ENCODE measurements at places on chromosomes 5 and 9.

- no peak overlapping the region for H3K4me3 ChIP-seq
- no peaks in the 10 kb centered on the region for H3K27me3 ChIP-seq
- DNase-seq = peak; percentile 35
- H3K4me1 ChIP-seq = peaks cover 25% of the 10 kb centered on the region
- peak overlapping the region; percentile 34 for H3K27ac ChIP-seq
- peaks cover 98% of the 10 kb centered on the region for H3K36me3 ChIP-seq
Measured at GRCh38 chr5:126483156-126483555, 59.9 kb downstream of the GRAMD2B start.

- no peak overlapping the region for H3K4me3 ChIP-seq
- DNase-seq = no peak
- H3K36me3 ChIP-seq = peaks cover 17% of the 10 kb centered on the region
- H3K27me3 ChIP-seq = no peaks in the 10 kb centered on the region
- H3K27ac ChIP-seq = no peak overlapping the region
Measured at GRCh38 chr5:134749415-134749814, 9.2 kb upstream of the DDX46 start.

DNA sequence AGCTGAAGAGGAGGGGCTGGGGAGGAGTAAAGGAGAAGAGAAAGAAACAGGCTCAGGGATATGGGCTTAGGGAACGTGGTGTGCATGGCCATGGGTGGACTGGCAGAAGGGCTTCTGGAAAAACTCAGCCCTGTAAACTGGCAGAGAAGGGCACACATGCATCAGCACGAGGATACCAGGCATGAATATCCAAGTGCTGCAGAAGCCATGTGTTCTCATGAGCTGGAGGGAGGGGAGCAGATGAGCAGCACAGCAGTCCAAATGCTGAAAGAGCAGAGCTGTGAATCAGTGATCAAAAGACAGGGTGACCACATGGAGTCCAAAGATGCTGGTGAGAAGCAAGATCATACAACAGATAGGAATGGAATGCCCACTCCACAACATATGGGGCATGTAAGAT lies 72.3 kb downstream of the SEMA5A start:
- DNase-seq = peak; percentile 60
- H3K27me3 ChIP-seq = no peaks in the 10 kb centered on the region

- H3K27me3 ChIP-seq = no peaks in the 10 kb centered on the region
- no peaks in the 10 kb centered on the region for H3K36me3 ChIP-seq
Measured at GRCh38 chr5:5826911-5827310, 404.4 kb downstream of the ICE1 start.

- no peaks in the 10 kb centered on the region for H3K27me3 ChIP-seq
- H3K4me3 ChIP-seq = no peak overlapping the region
- no peaks in the 10 kb centered on the region for H3K36me3 ChIP-seq
- no peak for DNase-seq
Measured at GRCh38 chr9:127941062-127941960, 3.7 kb upstream of the DPM2 start.

GRCh38 chr5:92353107-92354030 lies 970.3 kb upstream of the ARRDC3 start:
- H3K4me1 ChIP-seq = peaks cover 8% of the 10 kb centered on the region
- H3K27me3 ChIP-seq = no peaks in the 10 kb centered on the region
- peak; percentile 56 for DNase-seq

DNA sequence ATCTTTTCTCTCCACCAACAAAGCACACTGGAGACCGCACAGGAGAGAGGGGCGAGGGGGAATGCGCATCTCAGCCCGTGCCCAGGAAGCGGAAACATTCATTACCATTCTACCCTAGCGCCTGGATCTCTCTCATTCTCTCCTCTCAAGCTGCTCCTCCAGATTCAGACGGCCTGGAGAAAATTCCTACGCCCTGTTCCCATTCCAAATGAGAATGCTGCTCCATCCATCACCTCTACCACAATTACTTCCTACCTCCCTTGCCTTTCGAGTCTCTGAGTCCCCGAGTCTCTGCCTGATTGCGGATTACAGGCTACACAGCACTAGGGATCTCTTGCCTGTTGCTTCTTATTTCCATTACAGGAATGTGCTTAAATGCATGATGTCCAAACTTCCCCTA lies 6.7 kb downstream of the DDX31 start:
- DNase-seq = no peak
- H3K27me3 ChIP-seq = no peaks in the 10 kb centered on the region
- H3K36me3 ChIP-seq = peaks cover 24% of the 10 kb centered on the region
- H3K4me3 ChIP-seq = no peak overlapping the region

GRCh38 chr5:68478301-68479095 lies 262.9 kb downstream of the PIK3R1 start:
- H3K27ac ChIP-seq = 0 out of 2 replicates have a peak overlapping the region, but pooled peaks have one; percentile 25
- peak; percentile 61 for DNase-seq
- no peaks in the 10 kb centered on the region for H3K36me3 ChIP-seq
- H3K4me3 ChIP-seq = no peak overlapping the region
- peaks cover 21% of the 10 kb centered on the region for H3K4me1 ChIP-seq

GRCh38 chr5:87400305-87400899 lies 12.3 kb downstream of the CCNH start:
- H3K27ac ChIP-seq = 0 out of 2 replicates have a peak overlapping the region, but pooled peaks have one; percentile 4
- no peak overlapping the region for H3K4me3 ChIP-seq
- H3K4me1 ChIP-seq = peaks cover 9% of the 10 kb centered on the region
- H3K36me3 ChIP-seq = peaks cover 63% of the 10 kb centered on the region
- DNase-seq = peak; percentile 62

DNA sequence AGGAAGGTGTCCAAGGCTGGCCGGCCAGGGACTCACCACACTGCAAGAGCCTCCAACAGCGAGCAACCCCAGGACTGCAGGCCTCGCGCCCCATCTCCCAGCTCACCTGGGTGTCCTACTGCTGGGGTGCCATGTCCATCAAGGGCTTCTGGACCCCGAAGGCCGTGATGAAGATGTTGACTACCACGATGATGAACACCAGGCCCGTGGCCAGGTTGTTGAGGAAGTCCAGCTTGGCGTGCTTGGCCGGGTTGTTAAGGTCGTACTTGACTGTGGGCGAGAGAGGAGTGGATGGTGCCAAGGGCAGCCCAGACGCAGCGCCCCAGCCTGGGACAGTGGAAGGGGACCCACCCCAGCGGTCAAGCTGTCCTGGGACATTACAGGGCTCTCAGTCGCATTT lies 9.3 kb downstream of the NINJ1 start:
- no peak overlapping the region for H3K27ac ChIP-seq
- no peak overlapping the region for H3K4me3 ChIP-seq
- no peaks in the 10 kb centered on the region for H3K36me3 ChIP-seq
- H3K4me1 ChIP-seq = peaks cover 6% of the 10 kb centered on the region
- no peaks in the 10 kb centered on the region for H3K27me3 ChIP-seq

- peak; percentile 65 for DNase-seq
- peaks cover 70% of the 10 kb centered on the region for H3K36me3 ChIP-seq
- H3K27me3 ChIP-seq = no peaks in the 10 kb centered on the region
- H3K4me3 ChIP-seq = no peak overlapping the region
Measured at GRCh38 chr5:14408969-14409586, 172.5 kb upstream of the OTULINL start.

DNA sequence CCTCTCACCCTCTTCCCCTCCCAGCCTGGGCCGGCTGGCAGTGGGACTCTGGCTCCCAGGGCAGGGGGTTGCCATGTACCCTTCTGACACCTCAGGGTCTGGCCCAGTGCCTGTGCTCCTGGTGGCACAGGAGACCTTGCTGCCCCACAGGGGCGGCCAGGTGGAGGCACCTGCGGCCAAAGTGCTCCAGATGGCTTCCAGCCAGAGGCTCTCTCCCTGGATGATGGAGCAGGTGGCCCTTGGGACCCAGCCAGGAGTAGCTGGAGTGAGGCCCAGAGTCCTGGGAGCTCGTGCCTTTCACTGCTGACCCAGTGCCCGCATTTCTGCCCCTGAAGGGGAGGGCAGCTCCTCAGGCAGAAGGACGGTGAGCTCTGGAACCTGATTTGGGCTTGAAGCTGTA lies 87.3 kb downstream of the NTNG2 start:
- H3K27me3 ChIP-seq = peaks cover 14% of the 10 kb centered on the region
- H3K36me3 ChIP-seq = no peaks in the 10 kb centered on the region
- H3K4me1 ChIP-seq = no peaks in the 10 kb centered on the region
- DNase-seq = no peak

DNA sequence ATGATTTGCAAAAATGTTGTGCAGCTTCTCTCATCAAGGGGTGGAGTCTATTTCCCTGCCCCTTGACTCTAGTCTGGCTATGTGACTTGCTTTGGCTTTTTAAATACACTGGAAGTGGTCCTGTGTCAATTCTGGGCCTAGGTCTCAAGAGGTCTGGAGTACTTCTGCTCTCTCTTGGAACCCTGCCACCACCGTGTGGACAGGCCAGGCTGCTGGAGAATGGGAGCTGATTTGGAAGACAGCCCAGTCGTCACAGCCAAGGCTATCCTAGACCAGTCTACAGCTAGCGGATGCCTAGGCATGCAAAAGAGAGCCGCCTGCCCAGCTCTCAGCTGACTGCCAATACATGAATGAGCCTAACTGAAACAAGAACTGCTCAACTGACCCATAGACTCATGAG lies 56.7 kb upstream of the CLINT1 start:
- H3K4me1 ChIP-seq = peaks cover 10% of the 10 kb centered on the region
- no peak for DNase-seq
- H3K4me3 ChIP-seq = no peak overlapping the region
- H3K27ac ChIP-seq = no peak overlapping the region

DNA sequence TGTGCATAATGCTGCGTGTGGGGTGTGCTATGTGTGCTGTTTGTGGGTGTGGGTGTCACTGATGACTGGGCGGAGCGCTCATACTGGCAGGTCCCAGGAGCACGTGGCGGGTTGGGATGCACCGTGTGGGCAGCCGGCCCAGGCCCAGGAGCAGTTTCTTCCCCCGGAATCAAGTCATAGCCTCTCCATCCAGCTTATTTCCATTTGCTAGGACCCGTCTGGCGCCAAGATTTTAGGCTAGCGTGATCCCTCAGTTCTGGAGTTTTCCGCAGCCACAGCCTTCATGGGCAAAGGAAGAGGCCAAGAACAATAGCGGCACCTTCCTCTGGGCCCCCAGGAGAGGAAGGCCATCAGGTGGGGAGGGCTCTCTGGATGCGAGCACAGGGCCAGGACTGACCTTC lies 43.3 kb upstream of the NEURL1B start:
- no peaks in the 10 kb centered on the region for H3K4me1 ChIP-seq
- H3K36me3 ChIP-seq = no peaks in the 10 kb centered on the region
- DNase-seq = no peak
- no peak overlapping the region for H3K27ac ChIP-seq

- H3K36me3 ChIP-seq = no peaks in the 10 kb centered on the region
- DNase-seq = no peak
- peak overlapping the region; percentile 55 for H3K27ac ChIP-seq
Measured at GRCh38 chr5:132411304-132412013, 41.9 kb downstream of the SLC22A5 start.

GRCh38 chr5:1799110-1799601 lies 481 bp downstream of the MRPL36 start:
- peaks cover 6% of the 10 kb centered on the region for H3K36me3 ChIP-seq
- H3K4me3 ChIP-seq = peak overlapping the region; percentile 90
- peak overlapping the region; percentile 40 for H3K27ac ChIP-seq
- H3K27me3 ChIP-seq = no peaks in the 10 kb centered on the region
- DNase-seq = peak; percentile 56

GRCh38 chr5:151106043-151106442 lies 25.2 kb upstream of the TNIP1 start:
- no peak overlapping the region for H3K27ac ChIP-seq
- H3K4me3 ChIP-seq = no peak overlapping the region
- DNase-seq = no peak

- H3K4me3 ChIP-seq = no peak overlapping the region
- H3K36me3 ChIP-seq = no peaks in the 10 kb centered on the region
- no peak for DNase-seq
- no peak overlapping the region for H3K27ac ChIP-seq
- no peaks in the 10 kb centered on the region for H3K4me1 ChIP-seq
Measured at GRCh38 chr5:16315501-16315900, 135.9 kb upstream of the MARCHF11 start.

DNA sequence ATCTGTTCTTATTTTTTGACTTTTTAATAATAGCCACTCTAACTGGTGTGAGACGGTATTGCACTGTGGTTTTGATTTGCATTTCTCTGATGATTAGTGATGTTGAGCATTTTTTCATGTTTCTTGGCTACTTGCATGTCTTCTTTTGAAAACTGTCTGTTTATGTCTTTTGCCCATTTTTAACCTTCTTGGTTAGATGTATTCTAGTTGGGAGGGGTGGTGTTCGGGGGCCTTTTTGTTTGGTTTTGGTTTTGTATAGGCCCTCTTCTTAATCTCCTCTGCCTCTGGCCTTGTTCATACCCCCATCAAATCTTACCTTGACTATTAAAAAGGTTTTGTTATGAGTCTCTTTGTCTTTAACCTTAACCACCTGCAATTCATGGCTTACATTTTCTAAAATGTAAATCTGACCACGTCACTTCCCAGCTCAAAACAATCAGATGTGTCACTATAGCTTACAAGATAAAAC lies 107.8 kb upstream of the NR4A3 start:
- H3K4me3 ChIP-seq = no peak overlapping the region
- no peak for DNase-seq
- H3K36me3 ChIP-seq = no peaks in the 10 kb centered on the region
- H3K4me1 ChIP-seq = no peaks in the 10 kb centered on the region
- no peaks in the 10 kb centered on the region for H3K27me3 ChIP-seq

DNA sequence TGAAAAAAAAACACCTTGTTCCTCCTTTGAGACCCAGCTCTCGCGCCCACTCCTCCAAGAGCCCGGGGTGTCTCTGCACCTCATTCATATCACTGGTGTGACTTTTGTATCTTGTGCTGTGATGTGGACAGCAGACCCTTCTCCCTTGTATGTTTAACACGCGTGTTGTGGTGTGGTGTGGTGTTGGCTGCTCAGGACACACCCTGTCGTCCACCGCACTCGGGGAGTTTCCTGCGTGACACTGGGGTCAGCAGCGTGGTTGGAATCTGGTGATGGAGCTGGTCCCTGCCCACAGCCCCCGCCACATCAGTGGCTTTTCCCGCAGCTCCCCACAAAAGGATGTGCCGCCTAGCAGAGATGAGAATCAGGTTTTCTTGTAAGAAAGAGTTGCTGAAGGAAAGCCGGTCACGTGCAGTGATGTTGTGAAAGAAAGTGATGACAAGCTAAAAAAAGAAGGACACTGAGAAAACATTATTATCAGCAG lies 61.5 kb downstream of the TENT4A start:
- peak; percentile 26 for DNase-seq
- no peaks in the 10 kb centered on the region for H3K4me1 ChIP-seq
- no peaks in the 10 kb centered on the region for H3K27me3 ChIP-seq
- no peaks in the 10 kb centered on the region for H3K36me3 ChIP-seq
- H3K4me3 ChIP-seq = no peak overlapping the region

DNA sequence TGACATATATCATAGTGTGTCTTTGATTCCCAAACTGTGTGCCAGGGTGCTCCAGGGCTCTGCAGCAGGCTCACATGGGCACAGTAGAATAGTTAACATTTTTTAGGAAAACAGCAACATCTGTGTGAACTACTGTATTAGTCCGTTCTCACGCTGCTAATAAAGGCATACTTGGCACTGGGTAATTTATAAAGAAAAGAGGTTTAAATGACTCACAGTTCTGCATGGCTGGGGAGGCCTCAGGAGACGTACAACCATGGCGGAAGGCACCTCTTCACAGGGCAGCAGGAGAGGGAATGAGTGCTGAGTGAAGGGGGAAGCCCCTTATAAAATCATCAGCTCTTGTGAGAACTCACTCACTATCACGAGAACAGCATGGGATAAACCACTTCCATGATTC lies 82.7 kb downstream of the EGFLAM start:
- no peak overlapping the region for H3K4me3 ChIP-seq
- H3K4me1 ChIP-seq = no peaks in the 10 kb centered on the region
- no peak for DNase-seq
- H3K36me3 ChIP-seq = no peaks in the 10 kb centered on the region
- no peak overlapping the region for H3K27ac ChIP-seq

GRCh38 chr9:129351642-129352145 lies 173.6 kb upstream of the IER5L start:
- peak overlapping the region; percentile 69 for H3K4me3 ChIP-seq
- peaks cover 10% of the 10 kb centered on the region for H3K4me1 ChIP-seq
- no peaks in the 10 kb centered on the region for H3K27me3 ChIP-seq
